ENCODE measurements at places on chromosomes 2 and 18.

DNA sequence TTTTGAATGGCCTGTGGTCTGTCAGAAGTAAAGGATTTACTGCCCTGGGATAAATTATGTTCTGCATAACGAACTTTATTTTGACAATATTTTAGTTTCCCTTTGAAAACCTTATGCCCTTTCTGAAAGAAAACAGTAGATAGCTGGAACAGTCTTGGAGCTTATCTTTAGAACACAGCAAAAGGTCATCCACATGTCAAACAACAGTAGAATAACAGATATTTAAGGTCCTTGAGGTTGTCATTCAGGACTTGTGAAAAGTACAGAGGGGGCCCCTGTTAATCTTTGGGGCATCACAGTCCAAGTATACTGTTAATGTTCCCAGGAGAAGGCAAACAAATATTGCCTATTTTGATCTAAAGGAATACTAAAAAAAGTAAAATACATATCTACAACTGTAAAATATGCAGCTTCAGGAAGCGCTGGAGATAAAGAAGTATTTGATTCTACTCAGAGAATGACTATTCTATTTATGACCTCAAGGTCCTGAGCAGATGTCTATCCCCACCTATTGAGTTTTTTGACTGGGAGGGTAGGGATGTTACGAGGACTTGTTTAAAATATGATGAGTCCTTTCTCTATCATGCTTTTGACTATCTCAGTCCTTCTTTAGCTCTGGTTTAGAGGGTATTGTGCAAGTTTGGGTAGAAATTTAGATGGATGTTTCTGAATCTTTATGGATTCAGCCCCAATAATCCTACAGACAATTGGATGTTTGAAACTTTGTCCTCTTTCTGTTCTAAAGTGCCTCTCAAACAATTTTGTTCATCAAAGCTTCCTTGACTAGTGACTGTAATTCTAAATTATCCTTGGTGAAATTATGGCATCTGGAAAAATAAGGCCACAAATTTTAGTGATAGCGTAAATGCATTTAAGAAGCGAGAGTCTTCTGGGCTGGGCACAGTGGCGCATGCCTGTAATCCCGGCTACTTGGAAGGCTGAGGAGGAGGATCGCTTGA lies 25.1 kb upstream of the TMEM214 start:
- no peak for DNase-seq

GRCh38 chr2:150286730-150287362 lies 200.6 kb downstream of the RND3 start:
- DNase-seq, result no peak

- DNase-seq, result no peak
These were observed 119.2 kb downstream of the SPP2 start for GRCh38 chr2:234169674-234170073.

DNA sequence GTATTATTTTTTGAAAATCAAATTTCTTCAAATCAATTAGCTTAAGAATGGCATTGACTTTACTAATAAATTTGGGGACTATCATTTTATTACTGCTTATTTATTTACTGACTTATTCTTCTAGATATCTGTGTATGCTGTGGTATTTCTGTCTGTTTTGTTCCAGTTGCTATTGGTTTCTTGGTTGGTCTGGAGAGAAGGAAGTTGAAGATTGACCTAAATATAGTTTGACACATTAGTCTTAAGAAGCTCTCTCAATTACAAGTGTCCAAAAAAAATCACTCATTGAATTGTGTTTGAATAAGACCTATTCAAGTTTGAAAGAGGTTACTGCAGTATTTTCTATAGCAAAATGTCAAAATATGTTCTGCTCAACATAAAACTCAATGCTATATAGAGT lies 153.3 kb upstream of the KYNU start:
- no peak for DNase-seq

- DNase-seq, result no peak
These were observed 587.7 kb downstream of the CPS1 start for GRCh38 chr2:211144078-211144477.

- no peak for DNase-seq
These were observed 56.6 kb downstream of the XIRP2 start for GRCh38 chr2:166944909-166945308.

- no peak for DNase-seq
These were observed 17.7 kb upstream of the SLC39A10 start for GRCh38 chr2:195639238-195639858.

- DNase-seq, result no peak
These were observed 259.2 kb downstream of the TGIF1 start for GRCh38 chr18:3709205-3709604.

DNA sequence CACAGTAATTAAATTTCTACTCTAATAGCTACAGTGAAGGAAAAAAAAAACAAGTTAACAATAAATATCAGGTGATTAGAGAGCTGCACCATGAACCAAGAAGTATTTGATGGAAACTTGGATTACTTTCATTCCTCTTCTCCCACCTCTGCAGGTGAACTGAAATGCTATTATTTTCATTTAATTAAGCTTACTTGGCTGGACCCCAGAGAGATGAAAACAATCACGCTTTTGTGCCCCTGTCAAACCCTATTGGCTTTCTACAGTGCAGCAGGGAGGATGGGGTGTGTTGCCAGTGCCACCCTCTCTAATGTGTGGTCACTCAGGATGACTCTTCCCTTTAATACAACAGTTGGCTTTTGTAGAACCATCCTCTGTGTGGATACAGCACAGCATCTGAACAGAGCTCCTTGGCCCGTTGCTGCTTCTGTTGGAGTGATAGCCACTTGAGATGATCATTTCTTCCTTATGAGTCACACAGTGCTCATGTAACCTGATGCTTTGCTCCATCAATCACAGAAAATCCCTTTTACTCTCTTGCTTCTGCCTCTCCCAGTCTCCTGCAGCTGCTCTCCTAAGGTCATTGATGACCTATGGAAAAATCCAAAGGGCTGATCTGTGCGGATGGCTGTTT lies 5.5 kb upstream of the ARL4C start:
- DNase-seq, result no peak

GRCh38 chr2:197286805-197287595 lies 23.6 kb downstream of the ANKRD44 start:
- DNase-seq, result no peak

- DNase-seq, result no peak
These were observed 32.5 kb downstream of the CDC42EP3 start for GRCh38 chr2:37638973-37639372.

GRCh38 chr2:21910832-21911507 lies 787.2 kb downstream of the TDRD15 start:
- no peak for DNase-seq

- no peak for DNase-seq
These were observed 9.8 kb downstream of the ARHGAP25 start for GRCh38 chr2:68744366-68744912.

DNA sequence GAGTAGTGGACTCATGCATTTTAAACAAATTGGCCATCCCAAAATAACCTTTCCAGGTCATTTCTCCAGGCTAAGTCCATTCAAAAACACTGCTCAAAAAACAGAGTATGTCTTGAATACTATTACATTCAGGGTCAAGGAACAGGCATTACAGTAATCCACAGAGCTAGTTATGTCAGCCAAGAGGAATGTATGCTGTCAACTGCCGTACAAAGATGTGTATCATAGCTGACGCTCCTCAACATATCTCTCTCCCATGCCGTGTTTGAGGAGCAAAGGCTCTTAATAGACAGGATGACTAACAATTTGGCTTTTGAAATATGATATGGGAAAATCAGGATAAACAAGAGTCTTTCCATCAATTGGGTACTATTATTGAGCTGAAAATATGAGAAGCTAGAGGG lies 68.8 kb upstream of the KCTD1 start:
- no peak for DNase-seq

GRCh38 chr2:223315813-223316212 lies 263.8 kb downstream of the KCNE4 start:
- no peak for DNase-seq

- DNase-seq, result no peak
These were observed 351.9 kb downstream of the GALR1 start for GRCh38 chr18:77601567-77601966.

DNA sequence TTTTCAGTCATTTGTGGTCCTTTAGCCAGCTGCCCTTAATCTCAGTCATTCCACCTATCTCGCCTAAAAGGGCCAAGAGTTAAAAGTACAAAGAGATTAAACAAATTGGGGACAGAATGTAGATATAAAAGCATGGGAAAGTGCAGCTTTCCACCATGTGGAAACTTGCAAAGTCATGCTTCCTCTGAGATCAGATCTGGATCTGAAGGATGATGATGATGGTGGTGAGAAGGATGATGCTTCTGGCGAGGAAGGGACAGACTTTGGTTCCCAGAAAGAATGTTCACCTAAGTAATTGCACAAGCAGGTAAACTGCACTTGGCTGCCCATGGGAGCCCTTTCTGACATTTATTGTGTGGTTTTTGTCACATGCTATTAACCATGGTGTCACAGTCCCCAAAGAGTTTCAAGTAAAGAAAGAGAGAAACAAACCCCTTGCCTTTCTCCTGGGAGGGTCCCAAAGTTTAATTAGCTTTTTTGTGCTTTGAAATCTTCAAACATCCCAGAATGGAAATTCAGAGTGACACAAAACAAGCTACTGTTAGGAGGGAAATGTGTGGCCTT lies 34.7 kb downstream of the KLF7 start:
- no peak for DNase-seq

DNA sequence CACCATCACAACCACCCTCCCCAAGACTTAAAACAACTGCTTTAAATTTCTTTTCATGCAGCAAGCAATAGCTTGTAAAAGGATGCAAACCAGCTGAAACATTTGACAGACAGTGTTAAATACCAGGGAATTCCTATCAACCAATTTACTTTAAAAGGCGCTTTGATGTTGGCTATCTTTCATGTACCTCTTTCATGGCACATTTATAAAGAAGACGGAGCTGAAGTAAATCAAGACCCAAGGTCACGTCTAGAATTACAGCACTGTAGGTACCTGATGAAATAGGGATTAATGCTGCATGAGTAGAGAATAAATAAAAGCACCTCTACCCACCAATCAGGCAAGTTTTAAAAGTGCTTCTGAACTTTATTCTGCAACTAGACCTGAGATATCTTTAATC lies 78.9 kb downstream of the SRBD1 start:
- DNase-seq, result no peak

Measured in GM06990 (cell line).